Urothelium cell line (cell line): ENCODE measurements at places on chromosomes 5 and 9.
A peak's percentile ranks its signal among the peaks of the same experiment; 100 is the strongest.

- DNase-seq: no peak
Observed at GRCh38 chr9:106769331-106769730, 93.6 kb upstream of the ZNF462 start.

DNA sequence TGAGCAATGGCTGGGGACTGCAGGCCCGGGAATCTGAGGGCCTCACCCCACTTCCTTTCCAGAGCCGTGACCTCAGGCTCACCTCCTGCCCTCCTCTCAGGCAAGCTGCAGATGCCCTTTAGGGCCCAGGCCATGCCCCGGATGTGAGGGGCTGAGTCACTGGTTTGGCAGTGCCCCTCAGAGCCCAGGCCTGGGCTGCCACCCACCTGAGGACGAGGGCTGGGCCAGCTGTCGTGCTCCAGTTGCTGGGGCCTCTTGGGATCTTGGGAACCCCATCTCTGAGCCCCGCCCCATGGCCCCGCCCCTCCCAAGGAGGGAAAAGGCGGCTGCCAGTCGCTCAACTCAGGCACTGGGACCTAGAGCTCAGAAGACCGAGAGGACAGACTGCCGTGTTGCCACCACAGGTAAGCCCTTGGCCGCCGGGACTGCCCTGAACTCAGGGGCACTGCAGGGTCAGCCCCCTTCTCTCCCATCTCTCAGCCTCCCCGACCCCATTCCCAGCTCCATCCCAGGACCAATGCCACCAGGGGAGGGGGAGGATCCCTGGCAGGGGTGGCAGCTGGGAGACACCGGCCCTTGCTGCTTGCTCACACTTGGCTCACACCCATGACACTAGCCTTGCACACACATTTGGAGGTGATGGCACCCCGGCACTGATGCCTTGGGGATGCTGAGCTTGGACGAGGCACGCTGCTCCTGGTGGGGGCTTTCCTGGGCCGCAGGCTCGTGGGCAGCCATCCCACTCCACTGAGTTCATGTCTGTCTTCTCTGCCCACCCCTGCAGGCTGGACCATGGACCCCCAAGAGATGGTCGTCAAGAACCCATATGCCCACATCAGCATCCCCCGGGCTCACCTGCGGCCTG, at the start of gene CYSRT1:
CYSRT1 (plus strand) TSS at position 345 of the 865 bp plus-strand sequence; CDS start at position 793, 448 bp downstream.
- no peak for DNase-seq

DNA sequence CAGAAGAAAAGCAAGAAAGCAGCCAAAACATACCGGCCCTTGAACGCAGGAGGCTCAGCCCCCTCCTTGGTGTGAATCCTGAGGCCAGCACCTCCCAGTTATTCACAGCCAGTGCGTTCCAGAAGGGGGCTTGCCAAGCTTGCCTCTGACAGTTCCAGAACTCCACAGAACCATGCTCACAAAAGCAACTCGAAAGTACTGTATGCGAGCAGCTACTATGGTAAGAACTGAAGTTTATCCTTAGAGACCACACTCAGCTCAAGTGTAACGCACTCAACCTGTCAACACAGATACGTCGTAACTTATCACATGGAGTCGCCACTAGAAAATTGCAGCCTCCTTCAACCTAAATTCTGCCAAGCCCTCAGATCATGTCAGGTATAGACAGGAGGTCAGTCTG, 1.4 kb downstream of the UBAC1 start:
- no peak for DNase-seq

DNA sequence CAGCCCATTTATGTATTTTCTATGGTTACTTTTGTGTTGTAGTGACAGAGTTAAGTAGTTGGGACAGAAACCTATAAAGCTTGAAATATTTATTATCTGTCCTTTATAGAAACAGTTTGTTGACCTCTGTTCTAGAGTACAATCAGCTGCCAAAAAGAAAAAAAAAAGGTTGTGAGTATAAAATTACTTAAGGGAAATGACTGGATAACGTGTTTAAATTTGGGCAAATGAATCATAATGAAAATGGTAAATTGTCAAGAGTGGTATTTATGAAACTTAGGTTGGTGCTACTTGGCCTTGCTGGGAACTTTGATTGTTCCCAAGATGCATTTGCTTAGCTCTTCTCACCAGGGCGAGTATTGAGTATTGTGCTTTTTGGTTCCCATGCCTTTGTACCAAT, 70.2 kb upstream of the IL6ST start:
- no peak for DNase-seq

DNA sequence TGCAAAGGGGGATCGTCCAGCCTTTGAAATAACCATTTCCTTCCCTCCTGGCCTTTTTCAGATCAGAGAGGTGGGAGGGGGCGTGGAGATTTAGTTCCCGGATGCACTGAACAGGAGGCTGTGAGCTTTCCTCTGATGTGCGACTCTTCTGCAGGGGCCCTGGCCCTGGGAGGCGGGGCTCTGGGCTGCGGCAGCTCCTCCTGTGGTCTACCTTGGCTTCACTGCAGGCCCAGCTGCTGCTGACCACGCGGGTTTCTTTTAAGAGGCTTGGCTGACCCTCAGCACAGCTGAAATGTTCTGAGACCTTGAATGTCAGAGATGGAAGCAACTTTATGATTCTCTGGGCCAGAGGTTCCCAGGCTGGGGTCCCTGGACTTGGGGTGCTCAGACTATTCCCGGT, 27.0 kb upstream of the COL15A1 start:
- DNase-seq: no peak

DNA sequence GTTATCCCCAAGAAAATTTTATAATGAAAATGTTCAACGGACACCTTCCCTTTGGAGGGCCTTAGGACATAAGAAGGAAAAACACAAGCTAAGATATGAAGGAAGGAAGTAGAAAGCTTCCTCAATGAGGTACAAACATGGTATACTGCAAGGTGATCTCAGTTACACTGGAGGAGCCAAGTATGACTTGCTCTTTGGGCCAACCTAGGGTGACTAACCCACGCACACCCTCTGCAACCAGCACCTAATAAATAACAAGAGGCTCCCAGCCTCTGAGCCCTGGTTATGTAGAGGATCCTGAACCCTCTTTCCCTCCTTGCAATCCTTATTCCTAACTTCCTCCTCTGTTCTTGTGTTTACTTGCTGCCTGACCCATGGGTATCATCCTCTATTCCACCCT, 38.3 kb upstream of the KCNV2 start:
- no peak for DNase-seq

DNA sequence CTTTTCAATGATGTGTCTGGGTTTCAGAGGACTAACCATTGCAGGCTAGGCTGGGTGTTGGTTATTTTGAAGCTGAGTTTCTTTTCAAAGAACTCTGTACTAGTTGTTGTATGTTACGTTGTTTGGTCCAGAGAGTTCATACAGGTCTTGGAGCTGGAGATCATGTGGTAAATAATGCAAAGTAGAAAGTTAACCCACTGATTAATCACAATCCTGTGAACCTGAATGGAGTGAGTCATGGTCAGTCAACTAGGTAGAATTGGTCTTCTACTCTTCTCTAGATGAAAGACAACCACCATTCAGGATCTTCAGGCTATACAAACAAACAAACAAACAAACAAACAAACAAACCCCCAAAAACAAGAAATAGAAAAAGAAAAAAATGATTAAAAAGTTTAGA, 388.9 kb upstream of the ACTBL2 start:
- DNase-seq: no peak

GRCh38 chr9:127778280-127779135, at the start of gene SH2D3C:
Gene SH2D3C (minus strand): TSS chr9:127778666. CDS start chr9:127778627, 39 bp downstream.
- DNase-seq: no peak

GRCh38 chr9:123749580-123750202, 180.2 kb downstream of the DENND1A start:
- DNase-seq: peak; percentile 11

- DNase-seq: no peak
Observed at GRCh38 chr5:500491-500890, 23.8 kb downstream of the SLC9A3 start.

DNA sequence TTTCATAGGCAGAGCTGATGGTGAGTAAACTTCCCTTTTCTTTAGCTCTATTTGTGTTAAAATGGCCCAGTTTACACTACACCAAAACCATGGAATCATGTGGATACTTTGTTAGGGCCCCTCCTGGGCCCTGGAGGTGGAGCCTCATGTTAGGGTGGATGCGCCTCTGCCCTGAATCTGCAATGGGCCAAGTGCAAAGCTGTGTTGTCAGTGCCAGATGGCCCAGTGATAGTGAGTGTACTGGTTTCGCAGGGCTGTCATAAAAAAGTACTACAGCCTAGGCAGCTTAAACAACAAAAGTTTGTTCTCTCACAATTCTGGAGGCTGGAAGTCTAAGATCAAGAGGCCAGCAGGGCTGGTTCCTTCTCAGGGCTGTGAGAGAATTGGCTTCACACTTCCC, 64.8 kb downstream of the HSPA4 start:
- no peak for DNase-seq

GRCh38 chr5:3996707-3997336, 401.2 kb downstream of the IRX1 start:
- no peak for DNase-seq

DNA sequence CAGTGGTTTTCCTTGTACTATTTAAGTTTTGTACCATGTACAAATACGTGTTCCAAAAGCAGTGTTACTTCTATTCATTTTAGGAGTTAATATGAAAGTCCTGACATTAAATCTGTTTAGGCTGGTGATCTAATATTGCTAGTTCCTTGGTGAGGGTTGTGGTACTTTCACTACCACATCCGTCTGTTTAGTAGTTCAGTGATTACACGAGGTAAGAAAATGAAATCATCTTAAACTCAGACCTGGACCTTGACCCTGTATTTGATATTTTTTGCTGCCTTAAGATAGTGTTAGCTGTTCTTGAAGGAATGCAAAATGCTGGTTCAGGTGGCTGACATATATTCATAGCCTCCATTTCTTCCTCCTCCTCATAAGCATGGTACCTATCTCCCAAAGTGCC, 50.3 kb downstream of the MTAP start:
- DNase-seq: no peak

- peak; percentile 38 for DNase-seq
Observed at GRCh38 chr5:149403923-149404745, 25.0 kb upstream of the IL17B start.

- no peak for DNase-seq
Observed at GRCh38 chr5:82858151-82859025, 218.8 kb downstream of the TMEM167A start.

- DNase-seq: no peak
Observed at GRCh38 chr5:81545911-81546310, 152.0 kb upstream of the ACOT12 start.

DNA sequence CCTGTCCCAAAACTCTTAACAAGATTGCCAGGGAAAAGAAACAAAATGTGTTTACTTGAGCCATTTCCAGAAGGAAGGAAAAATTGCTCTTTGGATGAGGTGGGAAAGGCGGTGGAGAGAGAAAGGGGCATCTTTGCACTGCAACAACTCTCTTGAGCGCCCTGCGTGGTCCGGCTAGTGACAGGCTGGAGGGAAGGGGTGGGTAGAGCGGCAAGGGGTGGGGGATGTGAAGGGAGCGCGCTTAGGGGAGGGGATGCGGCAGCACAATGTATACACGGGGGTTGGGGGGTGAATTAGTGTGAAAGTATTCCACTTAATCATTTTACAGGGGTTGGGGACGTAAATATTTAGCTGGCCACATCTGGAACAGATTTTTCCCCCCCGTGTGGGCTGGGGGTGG, 1.3 kb downstream of the FGF10 start:
- DNase-seq: no peak

DNA sequence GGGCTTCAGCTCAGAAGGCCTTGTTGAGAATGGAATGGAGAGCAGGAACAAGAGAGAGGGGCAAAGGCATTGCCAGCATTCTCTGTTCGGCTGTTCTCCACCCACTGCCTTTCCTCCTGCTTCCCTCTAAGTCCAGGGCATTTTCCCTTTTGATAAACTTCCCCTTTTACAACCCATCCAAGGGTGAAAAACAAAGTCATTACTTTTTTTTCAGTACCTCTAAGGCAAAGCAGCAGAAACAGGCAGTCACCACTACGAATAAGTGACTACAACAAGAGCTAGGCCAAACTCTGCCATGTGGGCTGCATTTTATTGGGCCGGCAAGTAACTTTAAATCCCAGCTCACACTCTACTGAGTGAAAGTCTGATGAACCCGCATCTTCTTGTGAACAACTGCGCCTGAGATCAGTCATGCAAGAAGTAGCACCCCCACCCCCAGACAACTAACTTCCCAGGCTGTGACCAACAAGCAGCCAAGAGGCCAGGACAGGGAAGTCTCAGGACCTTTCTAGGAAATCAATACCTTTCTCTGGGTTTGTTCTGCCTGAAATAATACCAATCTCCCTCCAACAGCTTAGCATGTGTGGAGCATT, 13.1 kb downstream of the IL7R start:
- no peak for DNase-seq

DNA sequence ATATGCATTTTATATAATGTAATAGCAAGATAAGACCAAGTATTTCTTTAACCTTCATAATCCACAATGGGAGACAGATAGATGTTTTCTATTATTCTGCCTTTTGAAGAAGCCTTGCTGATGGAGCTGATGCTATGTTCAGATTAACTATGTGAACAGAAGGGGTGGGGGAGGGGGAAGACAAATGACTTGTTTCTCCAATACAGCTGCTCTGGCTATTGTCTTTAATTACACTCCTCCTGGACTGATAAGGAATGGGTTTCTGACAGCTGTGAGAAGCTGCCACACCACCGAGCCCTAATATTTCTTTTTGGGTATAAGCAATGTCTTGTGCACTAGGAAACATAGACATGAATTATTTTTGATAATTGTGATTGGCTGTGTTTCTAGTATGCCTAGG, 62.0 kb downstream of the CAVIN4 start:
- no peak for DNase-seq

- DNase-seq: peak; percentile 58
Observed at GRCh38 chr5:175325681-175326080, 118.3 kb downstream of the DRD1 start.

GRCh38 chr5:43075319-43076293, 35.5 kb upstream of the ANXA2R start:
- DNase-seq: no peak

DNA sequence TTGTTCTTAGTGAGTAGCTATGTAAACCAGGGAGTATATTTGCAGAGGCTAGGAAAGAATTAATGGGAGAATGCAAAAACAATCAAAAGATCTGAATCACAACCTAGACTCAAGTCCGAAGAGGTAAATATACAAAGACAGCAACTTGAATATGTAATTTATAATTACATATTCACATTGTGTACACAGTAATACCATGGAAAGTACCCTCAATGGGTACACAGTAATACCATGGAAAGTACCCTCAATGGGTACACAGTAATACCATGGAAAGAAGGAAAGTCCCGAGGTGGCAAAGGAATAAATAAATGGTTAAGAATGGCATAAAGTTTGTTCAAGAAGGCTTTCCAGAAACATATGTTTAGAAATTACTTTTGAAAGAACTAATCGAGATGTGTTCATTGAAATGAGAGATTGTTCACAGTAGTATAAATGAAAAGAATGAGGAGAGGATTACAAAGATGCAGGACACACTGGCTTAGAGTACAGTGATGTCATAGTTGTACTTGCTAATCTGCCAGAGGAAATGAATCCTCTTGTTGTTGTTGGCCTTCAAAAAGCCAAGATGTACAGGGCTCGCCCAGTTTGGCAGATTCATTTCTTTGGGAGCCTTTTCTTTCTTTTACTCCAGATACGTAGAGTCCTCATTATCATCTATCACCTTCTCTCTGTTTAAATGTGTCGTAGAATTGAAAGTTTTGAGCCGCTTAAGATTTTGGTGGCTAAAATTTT, 116.0 kb downstream of the UNC13B start:
- DNase-seq: no peak
